ENCODE measurements at places on chromosomes 7 and 10. TPM values are rescaled to one million over a fixed set of nuclear protein-coding genes. Genes with fewer than 3 reads are reported as not detected.

DNA sequence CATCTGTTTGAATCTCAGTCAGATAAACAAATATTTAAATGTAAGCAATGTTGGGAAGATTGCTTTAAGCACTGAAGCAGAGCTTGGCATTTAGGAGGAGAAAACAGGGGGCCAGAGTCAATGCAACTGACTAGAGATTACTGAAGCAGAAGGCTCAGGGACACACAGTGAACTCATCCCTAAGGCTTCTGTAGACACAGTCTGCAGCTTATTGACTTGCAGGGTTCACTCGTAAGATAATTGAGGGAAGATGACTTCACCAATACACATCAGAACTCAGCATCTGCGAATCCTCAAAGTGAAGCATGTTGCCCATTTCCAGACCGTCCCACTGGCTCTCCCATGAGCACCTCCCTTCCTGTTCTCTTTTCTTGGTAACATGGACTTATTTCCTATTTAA is 363.4 kb upstream of the PFKP start:
- no peaks in the 10 kb centered on the region for H3K27me3 ChIP-seq
- DNase-seq = no peak
- no peak overlapping the region for H3K27ac ChIP-seq
- no peak overlapping the region for H3K4me3 ChIP-seq
- no peaks in the 10 kb centered on the region for H3K36me3 ChIP-seq
- no peaks in the 10 kb centered on the region for H3K4me1 ChIP-seq

DNA sequence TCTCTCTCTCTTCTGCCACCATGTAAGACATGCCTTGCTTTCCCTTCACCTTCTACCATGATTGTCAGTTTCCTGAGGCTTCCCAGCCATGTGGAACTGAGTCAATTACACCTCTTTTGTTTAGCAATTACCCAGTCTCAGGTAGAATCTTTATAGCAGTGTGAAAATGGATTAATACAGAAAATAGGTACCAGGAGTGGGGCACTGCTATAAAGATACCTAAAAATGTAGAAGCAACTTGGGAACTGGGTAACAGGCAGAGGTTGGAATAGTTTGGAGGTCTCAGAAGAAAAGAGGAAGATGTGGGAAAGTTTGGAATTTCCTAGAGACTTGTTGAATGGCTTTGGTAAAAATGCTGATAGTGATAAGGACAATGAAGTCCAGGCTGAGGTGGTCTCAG is 15.6 kb downstream of the GALNTL5 start:
- no peaks in the 10 kb centered on the region for H3K4me1 ChIP-seq
- H3K27ac ChIP-seq = no peak overlapping the region
- peaks cover 19% of the 10 kb centered on the region for H3K27me3 ChIP-seq
- H3K4me3 ChIP-seq = no peak overlapping the region

GRCh38 chr10:4672201-4672600 is 153.8 kb upstream of the AKR1E2 start:
- H3K27me3 ChIP-seq = peaks cover 48% of the 10 kb centered on the region
- no peaks in the 10 kb centered on the region for H3K4me1 ChIP-seq
- H3K27ac ChIP-seq = no peak overlapping the region
- no peak overlapping the region for H3K4me3 ChIP-seq
- DNase-seq = no peak

- no peaks in the 10 kb centered on the region for H3K36me3 ChIP-seq
- DNase-seq = no peak
- H3K27me3 ChIP-seq = peaks cover 5% of the 10 kb centered on the region
Observed at GRCh38 chr10:85696893-85697292, 669.7 kb downstream of the GRID1 start.

GRCh38 chr10:32104622-32105509 is 48.6 kb upstream of the KIF5B start:
- no peak overlapping the region for H3K4me3 ChIP-seq
- DNase-seq = no peak
- H3K36me3 ChIP-seq = no peaks in the 10 kb centered on the region
- no peaks in the 10 kb centered on the region for H3K4me1 ChIP-seq
- no peak overlapping the region for H3K27ac ChIP-seq
- H3K27me3 ChIP-seq = peaks cover 17% of the 10 kb centered on the region

- no peaks in the 10 kb centered on the region for H3K27me3 ChIP-seq
- no peak overlapping the region for H3K27ac ChIP-seq
- no peak for DNase-seq
Observed at GRCh38 chr10:130559547-130559880, 423.3 kb downstream of the GLRX3 start.

- peaks cover 20% of the 10 kb centered on the region for H3K27me3 ChIP-seq
- H3K36me3 ChIP-seq = no peaks in the 10 kb centered on the region
- H3K27ac ChIP-seq = no peak overlapping the region
- DNase-seq = no peak
- no peak overlapping the region for H3K4me3 ChIP-seq
Observed at GRCh38 chr10:86329896-86330680, 36.5 kb downstream of the GRID1 start.

- no peaks in the 10 kb centered on the region for H3K27me3 ChIP-seq
- no peak overlapping the region for H3K4me3 ChIP-seq
- H3K4me1 ChIP-seq = no peaks in the 10 kb centered on the region
- H3K27ac ChIP-seq = no peak overlapping the region
Observed at GRCh38 chr7:157820796-157821195, 484.0 kb downstream of the DNAJB6 start.

- DNase-seq = no peak
- H3K4me3 ChIP-seq = no peak overlapping the region
- H3K36me3 ChIP-seq = no peaks in the 10 kb centered on the region
Observed at GRCh38 chr10:130411496-130412085, 275.4 kb downstream of the GLRX3 start.

GRCh38 chr10:34121781-34122622 is 693.1 kb downstream of the PARD3 start:
- peak overlapping the region; percentile 20 for H3K27ac ChIP-seq
- no peaks in the 10 kb centered on the region for H3K27me3 ChIP-seq
- DNase-seq = no peak
- no peaks in the 10 kb centered on the region for H3K36me3 ChIP-seq
- H3K4me1 ChIP-seq = peaks cover 17% of the 10 kb centered on the region
- H3K4me3 ChIP-seq = no peak overlapping the region

DNA sequence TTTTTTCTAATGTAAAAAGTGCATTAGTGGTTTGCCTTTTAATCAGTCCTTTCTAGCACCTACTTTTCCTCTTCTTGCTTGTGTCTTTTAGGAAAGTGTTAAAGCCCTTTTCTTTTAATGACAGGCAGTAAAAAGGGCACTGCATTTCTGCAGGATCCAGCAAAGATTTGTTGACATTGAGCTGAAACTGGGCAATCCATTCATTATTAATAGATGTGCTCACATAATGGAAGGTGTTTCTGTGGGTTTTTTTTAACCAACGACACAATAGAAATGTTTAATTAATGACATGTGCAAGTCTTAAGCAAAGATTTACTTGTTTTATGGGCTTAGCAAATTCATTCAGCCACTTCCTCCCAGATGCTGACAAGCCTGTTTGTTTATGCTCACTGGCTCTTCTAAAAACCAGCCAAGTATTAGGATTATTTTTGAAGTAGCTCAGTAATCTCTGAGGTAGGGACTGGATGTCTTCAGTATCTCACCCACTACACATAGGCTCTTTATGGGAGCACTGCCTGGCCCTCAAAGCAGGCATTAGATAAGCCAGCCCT is 1201.1 kb downstream of the SORCS1 start:
- no peaks in the 10 kb centered on the region for H3K27me3 ChIP-seq
- no peaks in the 10 kb centered on the region for H3K36me3 ChIP-seq
- H3K27ac ChIP-seq = no peak overlapping the region
- no peak for DNase-seq

DNA sequence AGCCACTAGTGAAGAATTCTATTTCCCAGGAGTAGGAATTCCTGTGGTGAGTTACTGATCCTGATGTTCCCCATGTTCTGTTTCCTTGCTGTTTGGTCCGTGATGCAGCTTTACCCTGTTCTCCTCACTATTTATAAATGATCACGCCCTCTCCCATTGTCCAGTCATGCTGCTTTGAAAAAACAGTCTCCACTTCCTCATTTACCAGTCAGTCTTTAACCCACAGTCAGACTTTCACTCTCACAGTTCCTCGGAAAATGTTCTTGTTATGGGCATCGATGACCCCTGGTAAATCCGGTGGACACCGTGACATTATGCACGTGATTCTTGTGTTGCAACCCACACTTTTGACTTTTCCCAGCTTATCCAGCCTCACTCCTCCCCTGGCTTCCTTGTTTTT is 14.4 kb downstream of the SCIN start:
- H3K36me3 ChIP-seq = no peaks in the 10 kb centered on the region
- no peaks in the 10 kb centered on the region for H3K4me1 ChIP-seq

DNA sequence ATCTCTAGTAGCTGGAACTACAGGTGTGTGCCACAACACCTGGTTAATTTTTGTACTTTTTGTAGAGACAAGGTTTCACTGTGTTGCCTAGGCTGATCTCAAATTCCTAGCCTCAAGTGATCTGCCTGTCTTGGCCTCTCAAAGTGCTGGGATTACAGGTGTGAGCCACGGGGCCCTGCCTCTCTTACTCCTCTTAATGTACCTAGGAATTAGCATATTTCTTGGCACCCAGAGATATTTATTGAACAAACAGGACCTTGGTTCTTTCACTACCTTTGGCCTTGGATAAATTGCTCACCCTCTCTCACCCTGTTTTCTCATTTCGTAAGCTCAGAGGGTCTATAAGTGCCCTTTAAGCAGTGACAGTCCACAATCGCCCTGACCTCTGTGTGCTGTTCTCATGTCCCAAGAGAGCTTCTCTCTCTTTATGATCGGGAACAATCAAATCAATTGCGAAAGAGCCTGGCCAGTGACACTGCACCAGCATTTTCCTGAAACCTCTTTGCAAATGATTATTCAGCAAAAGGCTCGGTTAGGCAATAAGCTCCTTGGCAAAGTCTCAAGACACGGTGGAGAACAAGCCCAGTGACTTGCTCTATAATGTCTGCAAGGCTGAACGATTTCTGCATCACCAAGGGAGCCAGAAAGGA is 117.7 kb downstream of the APBB1IP start:
- H3K27ac ChIP-seq = no peak overlapping the region
- H3K4me3 ChIP-seq = no peak overlapping the region
- H3K36me3 ChIP-seq = peaks cover 43% of the 10 kb centered on the region

GRCh38 chr10:58089739-58090138 is 178.0 kb downstream of the IPMK start:
- no peaks in the 10 kb centered on the region for H3K36me3 ChIP-seq
- H3K27ac ChIP-seq = no peak overlapping the region
- H3K27me3 ChIP-seq = peaks cover 4% of the 10 kb centered on the region

GRCh38 chr10:115432188-115432819 is 339.1 kb downstream of the ATRNL1 start:
- H3K27ac ChIP-seq = no peak overlapping the region
- no peaks in the 10 kb centered on the region for H3K27me3 ChIP-seq
- no peak for DNase-seq
- H3K4me3 ChIP-seq = no peak overlapping the region
- H3K4me1 ChIP-seq = no peaks in the 10 kb centered on the region

DNA sequence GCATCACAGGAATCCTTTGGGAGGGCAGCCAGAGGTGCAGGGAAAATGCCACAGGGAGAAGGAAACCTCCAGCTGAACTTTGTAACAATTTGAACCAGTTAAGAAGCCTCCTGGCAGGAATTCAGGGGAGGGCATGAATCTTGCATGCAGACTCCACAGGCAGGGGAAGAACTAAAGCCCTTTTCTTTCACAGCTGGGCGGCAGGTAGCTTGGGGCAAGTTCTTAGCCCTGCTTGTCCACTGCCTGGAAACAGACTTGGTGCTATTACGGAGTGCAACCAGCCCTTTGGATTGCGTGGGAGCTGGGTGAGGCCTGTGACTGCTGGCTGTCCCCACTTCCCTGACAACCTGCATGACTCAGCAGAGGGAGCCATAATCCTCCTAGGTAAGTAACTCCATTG is 51.7 kb upstream of the ADAM12 start:
- H3K4me1 ChIP-seq = no peaks in the 10 kb centered on the region
- H3K27ac ChIP-seq = no peak overlapping the region
- no peak for DNase-seq
- H3K4me3 ChIP-seq = no peak overlapping the region

GRCh38 chr10:81961451-81962184 is 86.6 kb downstream of the NRG3 start:
- no peak overlapping the region for H3K27ac ChIP-seq
- no peak overlapping the region for H3K4me3 ChIP-seq
- H3K27me3 ChIP-seq = no peaks in the 10 kb centered on the region
- no peak for DNase-seq
- no peaks in the 10 kb centered on the region for H3K36me3 ChIP-seq
- H3K4me1 ChIP-seq = no peaks in the 10 kb centered on the region

- peaks cover 12% of the 10 kb centered on the region for H3K4me1 ChIP-seq
- no peak overlapping the region for H3K4me3 ChIP-seq
- DNase-seq = no peak
- no peak overlapping the region for H3K27ac ChIP-seq
Observed at GRCh38 chr7:141076377-141076776, 2.5 kb downstream of the TMEM178B start.

GRCh38 chr10:6124666-6125065 is 35.8 kb downstream of the RBM17 start:
- no peak overlapping the region for H3K4me3 ChIP-seq
- no peak for DNase-seq
- H3K27me3 ChIP-seq = no peaks in the 10 kb centered on the region
- H3K27ac ChIP-seq = no peak overlapping the region
- H3K36me3 ChIP-seq = peaks cover 1% of the 10 kb centered on the region

DNA sequence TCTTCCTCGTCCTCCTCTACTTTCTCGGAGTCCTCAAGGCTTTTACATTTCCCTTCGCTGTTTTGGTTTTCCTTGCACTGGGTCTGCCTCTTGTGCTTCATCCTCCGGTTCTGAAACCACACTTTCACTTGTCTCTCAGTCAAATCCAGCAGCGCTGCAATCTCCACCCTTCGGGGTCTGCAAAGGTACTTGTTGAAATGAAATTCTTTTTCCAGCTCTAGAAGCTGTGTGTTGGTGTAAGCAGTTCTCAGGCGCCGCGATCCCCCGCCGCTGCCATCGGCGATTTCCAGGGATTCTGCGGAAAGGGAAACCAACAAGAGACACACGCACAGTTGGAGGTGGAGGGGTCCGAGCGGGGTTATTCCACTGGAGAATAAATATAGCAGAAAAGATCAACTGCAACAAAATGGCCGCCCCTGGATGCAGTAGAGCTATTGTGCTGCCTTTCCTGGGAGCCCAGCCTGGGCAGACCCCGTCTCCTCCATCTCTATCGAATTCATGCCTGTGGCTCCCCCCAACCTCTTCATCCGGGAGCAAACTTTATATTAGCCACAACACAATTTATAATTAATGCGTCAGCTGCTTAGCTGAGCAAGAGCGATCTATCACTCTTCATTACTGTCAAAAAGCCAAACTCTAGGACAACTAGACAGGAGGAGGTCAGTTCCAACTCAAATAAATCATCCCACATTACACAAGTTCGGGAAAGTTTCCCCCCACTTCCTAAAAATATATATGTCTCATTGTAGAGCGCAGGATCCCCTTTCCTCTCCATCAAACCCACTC is 1.1 kb downstream of the HOXA2 start:
- no peak for DNase-seq
- peaks cover 6% of the 10 kb centered on the region for H3K36me3 ChIP-seq
- peaks cover 86% of the 10 kb centered on the region for H3K27me3 ChIP-seq
- H3K4me3 ChIP-seq = no peak overlapping the region
- no peak overlapping the region for H3K27ac ChIP-seq

The GPNMB gene
- total RNA-seq = 0.82 TPM

The TRPV6 gene
- not detected for total RNA-seq

The TMEM178B gene
- total RNA-seq = 1.9 TPM

The REEP3 gene
- 23.4 TPM for total RNA-seq

All from activated CD8-positive, alpha-beta memory T cell treated with anti-CD3 and anti-CD28 coated beads, Interleukin-2, amount 10 ng/mL, durations not matched to agents 7 days and 5 days (primary cell).